Amygdala (tissue), 56 donors: ENCODE measurements at places on chromosomes 7 and 10.

GRCh38 chr10:103507235-103508191 lies 14.0 kb downstream of the NEURL1 start:
- no peak for DNase-seq

- DNase-seq: no peak
Observed at GRCh38 chr10:27661514-27662286, 83.9 kb downstream of the MKX start.

GRCh38 chr10:69407621-69408301 lies 9.0 kb downstream of the TACR2 start:
- no peak for DNase-seq

- DNase-seq: no peak
Observed at GRCh38 chr10:115941361-115941771, 331.6 kb downstream of the GFRA1 start.

GRCh38 chr7:25424113-25424512 lies 195.8 kb upstream of the NPVF start:
- DNase-seq: no peak

GRCh38 chr7:99320371-99320770 lies 5.3 kb upstream of the ARPC1A start:
- DNase-seq: no peak

DNA sequence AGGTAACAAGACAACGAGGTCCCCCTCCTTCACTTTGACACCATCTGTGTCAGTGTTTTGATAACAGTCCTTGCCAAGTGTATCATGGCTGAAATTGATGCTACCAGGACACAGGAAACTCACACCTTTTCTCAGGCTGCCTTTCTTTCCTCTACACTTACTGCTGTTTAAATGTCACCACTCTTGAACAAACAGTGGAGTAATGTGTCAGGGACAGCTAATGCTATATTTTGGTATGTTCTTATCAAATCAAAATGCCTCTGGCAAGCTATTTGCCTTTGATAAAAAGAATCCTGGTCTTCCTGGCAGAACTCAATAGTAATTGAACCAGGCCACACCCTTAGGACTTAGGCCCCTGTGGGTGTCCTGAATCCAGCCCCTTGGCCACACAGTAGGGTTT lies 692.9 kb downstream of the LRMDA start:
- no peak for DNase-seq

GRCh38 chr10:78316451-78316931 lies 282.8 kb downstream of the RPS24 start:
- DNase-seq: no peak

DNA sequence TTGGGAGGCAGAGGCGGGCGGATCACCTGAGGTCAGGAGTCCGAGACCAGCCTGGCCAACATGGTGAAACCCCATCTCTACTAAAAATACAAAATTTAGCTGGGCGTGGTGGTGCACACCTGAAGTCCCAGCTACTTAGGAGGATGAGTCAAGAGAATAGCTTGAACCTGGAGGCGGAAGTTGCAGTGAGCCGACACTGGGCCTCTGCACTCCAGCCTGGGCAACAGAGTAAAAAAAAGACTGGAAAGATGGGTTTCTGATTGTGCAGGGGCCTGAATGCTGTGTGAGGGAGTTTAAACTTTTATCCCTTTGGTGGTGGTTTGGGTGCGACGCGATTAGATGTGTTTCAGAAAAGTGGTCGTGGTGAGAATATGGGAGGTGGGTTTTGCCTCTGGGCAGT lies 1.8 kb downstream of the CHST12 start:
- no peak for DNase-seq

GRCh38 chr10:119131512-119132240 lies 27.8 kb downstream of the DENND10 start:
- DNase-seq: no peak

- DNase-seq: no peak
Observed at GRCh38 chr7:151068069-151068773, 8.8 kb downstream of the SLC4A2 start.

DNA sequence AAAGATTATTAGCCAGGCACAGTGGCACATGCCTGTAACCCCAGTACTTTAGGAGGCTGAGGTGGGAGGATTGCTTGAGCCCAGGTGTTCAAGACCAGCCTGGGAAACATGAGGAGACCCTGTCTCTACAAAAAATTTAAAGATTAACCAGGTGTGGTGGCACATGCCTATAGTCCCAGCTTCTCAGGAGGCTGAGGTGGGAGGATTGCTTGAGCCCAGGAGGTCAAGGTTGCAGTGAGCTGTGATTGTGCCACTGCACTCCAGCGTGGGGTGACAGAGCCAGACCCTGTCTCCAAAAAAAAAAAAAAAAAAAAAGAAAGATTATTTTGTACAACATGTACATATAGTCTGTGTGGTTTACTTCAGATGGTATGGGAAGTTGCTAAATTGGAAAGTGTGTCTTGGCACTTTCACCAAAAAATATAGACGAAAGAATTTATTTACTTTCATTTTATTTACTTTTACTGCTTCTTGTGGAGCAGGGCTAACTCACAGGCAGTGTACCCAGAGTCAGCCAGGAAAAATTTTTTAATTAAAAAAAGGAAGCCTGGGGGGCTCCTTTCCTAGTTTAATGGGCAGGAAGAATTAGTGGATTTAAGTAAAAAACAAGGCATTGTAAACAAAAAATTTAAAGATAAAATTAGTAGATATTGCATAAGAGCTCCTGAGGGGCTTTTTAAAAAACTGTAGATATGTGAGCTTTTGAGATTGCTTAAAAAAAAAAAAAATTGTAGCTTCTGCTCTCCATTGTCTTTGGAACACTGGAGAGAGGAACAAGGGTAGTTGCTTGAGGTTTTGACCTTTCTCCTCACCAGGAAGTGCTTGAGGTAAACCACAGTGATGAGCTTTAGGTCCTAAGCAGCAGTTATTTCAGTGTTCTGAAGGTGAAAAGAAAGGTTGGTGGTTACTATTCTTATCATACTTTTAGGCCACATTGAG lies 44.6 kb upstream of the VDAC2 start:
- DNase-seq: no peak

GRCh38 chr10:132194726-132195125 lies 8.0 kb downstream of the DPYSL4 start:
- DNase-seq: no peak

DNA sequence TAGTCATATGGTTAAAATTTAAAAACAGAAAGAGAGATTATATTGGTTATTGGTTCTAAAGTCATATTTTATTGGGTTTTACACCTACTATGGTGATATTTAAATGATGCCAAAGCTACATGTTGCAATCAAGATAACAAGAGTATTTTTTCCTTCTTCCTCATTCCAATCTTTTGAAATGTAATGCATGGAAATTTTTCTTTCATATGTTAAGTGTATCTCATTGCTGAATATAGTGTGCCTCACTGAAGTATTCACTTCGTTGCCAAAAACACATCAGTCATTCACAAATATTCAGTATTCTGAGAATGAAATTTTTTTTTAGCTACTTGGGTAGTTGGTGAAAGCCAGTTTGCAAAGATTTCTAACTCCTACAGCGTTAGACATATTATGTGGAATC lies 19.5 kb downstream of the HDAC9 start:
- no peak for DNase-seq

- no peak for DNase-seq
Observed at GRCh38 chr10:75995041-75995430, 563.6 kb downstream of the LRMDA start.

DNA sequence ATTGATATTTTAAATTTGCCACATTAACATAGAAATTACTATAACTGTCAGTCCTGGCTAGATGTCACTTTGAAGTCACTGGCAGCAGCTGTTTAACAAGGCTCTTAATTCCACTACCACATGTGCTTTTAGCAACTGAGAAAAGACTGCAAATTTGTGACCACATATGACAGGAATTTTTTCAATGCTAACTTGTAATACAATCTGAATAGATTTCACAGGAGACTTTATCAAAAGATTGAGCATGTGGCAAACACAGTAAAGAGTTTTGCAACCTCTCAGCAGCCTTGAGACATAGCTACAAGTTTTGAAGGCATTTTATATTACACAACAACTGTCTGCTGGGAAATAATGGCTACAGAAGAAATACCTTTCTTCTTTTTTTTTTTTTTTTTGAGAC lies 73.0 kb downstream of the MICU1 start:
- DNase-seq: no peak

DNA sequence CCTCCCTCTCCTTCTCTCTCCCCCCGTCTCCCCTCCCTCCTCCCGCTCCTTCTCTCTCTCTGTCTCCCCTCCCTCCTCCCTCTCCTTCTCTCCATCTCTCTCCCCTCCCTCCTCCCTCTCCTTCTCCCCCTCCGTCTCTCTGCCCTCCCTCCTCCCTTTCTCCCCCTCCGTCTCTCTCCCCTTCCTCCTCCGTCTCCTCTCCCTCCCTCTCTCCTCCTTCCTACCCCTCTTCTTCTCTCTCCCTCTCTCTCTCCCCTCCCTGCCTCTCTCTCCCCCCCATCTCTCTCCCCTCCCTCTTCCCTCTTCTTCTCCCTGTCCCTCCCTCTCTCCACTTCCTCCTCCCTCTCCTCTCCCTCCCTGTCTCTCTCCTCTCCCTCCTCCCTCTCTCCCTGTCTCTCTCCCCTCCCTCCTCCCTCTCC lies 32.2 kb downstream of the AP5Z1 start:
- DNase-seq: no peak

DNA sequence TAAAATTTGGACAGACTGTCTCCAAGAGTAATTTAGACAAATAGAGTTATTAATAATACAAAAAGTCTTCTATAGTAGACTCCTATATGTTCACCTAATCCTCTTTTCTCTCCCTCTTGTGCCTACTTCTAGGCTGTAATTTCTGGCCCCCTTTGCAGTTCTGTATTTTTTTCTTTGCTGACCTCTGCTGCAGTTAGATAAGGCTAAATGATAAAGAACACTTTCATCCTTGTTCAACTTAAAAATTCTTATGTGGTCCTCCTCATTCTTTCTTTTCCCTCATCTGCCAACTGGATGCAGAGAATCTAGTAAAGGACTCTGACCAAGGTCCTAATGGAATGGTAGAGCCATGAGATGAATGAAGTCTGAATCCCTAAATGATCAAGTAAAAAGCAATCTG lies 20.1 kb downstream of the GLCCI1 start:
- DNase-seq: no peak

- DNase-seq: no peak
Observed at GRCh38 chr7:114959931-114960330, 38.0 kb downstream of the MDFIC start.

DNA sequence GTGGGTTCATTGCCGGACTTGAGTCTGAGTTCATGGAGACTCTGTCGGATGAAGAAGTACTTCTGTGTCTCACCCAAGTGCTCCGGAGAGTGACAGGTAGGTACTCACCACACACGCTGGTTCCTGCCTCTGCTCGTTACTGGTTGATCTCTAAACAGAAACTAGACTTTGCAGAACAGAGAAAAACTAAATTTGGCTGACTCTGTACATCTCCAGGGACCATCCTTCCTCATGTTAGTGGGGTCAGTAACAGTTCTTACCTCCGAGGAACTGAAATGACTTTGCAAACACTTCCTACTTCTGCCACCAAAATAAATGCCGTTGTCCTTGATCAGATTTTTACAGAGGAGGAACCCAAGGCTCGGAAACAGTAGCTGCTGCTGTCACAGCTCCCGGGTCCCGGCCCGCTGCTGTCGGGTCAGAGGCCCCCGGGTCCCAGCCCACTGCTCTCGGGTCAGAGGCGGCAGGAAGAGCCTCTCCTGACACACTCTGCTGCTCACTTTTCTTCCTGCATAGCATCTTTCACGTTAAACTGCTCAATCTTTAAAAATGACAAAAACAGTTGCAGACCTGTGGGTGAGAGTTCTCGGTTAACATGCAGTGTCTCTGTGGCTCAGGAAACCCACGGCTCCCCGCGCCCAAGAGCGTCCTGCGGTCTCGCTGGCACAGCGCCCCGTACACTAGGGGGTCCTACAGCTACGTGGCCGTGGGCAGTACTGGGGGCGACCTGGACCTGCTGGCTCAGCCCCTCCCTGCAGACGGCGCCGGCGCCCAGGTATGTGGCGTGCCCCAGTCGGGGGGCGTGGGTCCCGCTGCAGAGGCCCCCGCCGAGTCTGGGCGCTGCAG lies 4.8 kb upstream of the MTG1 start:
- no peak for DNase-seq

- DNase-seq: no peak
Observed at GRCh38 chr7:136230210-136230609, 253.1 kb upstream of the MTPN start.

DNA sequence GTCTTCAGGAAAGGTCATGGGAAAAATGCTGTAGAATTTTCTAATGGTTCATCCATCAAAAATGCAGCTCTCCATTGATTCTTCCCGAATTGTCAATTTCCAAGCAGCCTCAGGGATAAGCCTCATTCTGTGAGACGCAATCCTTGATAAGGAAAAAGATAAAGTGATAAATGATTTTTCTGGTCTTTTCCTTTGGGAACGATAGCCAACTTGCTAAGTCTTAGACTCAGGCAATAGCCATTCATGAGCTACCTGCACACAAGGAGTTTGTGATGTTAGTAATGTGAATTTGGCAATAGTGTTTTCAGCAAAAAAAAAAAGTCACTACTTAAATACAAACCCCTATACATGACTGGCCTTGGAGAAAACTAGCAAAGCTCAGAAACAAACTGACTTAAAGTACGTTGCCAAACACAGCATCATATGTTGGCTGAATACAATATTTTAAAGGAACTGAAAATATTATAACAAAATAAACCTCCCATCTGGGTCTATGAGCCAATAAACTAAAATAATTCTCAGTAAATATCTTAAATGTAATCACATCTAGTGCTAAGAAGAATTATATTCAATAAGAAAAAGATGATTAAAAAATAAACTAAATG lies 75.5 kb downstream of the KLF6 start:
- DNase-seq: no peak

GRCh38 chr10:77630507-77630848 lies 7.1 kb downstream of the KCNMA1 start:
- no peak for DNase-seq

DNA sequence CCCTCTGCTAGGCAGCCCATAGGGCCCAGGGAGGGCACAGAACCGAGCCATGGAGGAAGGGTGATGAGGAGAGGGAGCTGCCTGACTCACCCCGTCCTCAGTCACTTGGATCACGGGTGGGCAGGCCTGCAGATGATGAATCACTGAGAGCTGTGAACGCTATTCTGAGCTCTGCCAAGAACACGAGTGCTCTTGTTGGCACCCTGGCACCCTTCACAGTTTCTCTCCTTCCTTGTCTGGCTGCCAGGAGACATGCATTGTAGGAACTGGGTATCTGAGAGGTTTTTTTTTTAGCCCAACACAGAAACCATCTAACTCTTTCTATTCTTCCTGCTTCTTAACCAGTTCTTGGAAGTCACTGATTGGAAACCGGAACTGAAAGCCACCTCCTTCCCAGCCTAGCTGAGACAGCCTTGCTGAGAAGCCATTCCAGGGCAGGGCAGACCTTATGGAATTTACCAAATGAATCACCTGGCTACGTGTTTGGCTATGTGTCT lies 82.1 kb downstream of the SLC37A3 start:
- no peak for DNase-seq

GRCh38 chr10:112791447-112791846 lies 158.6 kb upstream of the TCF7L2 start:
- DNase-seq: no peak
